ENCODE measurements at places on chromosomes 3 and 15. TPM values are rescaled to one million over a fixed set of nuclear protein-coding genes. Genes with fewer than 3 reads are reported as not detected.

TNNC1 gene
- 2.6 TPM for polyA plus RNA-seq

PCSK6 gene
- polyA plus RNA-seq = 0.10 TPM

EPB42 gene
- polyA plus RNA-seq = not detected

SENP8 gene
- polyA plus RNA-seq = 1.4 TPM

ALDH1L1 gene
- not detected for polyA plus RNA-seq

PPM1M gene
- polyA plus RNA-seq = 19.2 TPM

PLCB2 gene
- polyA plus RNA-seq = 0.15 TPM

GABRA5 gene
- polyA plus RNA-seq = 0.26 TPM

SCAANT1 gene
- polyA plus RNA-seq = not detected

STRIT1 gene
- polyA plus RNA-seq = not detected

GPR27 gene
- polyA plus RNA-seq = 0.16 TPM

WNT7A gene
- polyA plus RNA-seq = not detected

HYKK gene
- polyA plus RNA-seq = 2.8 TPM

MYO9A gene
- polyA plus RNA-seq = 4.1 TPM

PYDC2 gene
- not detected for polyA plus RNA-seq

GRCh38 chr3:179355996-179356395 lies 8.5 kb downstream of the MFN1 start:
- DNase-seq = no peak

DNA sequence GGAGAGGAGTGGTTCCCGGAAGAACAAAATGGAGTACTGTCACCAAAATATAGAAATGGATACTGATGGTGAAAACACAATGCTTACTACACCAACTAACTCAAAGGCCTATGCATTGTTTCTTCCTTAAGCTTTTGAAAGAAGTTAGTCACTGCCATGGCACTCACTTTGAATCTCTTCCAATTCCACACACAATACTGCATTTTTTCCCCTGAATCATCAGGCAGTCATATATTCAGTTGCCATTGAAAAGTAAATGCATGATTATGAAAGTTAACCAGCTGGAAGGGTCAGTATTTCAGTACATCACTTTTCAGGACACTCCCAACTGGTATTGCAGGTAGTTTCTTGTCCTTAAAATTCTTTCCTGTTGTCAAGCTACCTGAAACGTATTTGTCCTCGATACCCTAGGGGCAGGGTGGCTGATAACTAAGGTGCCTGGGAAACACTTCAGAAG lies 9.0 kb upstream of the LRRFIP2 start:
- no peak for DNase-seq

DNA sequence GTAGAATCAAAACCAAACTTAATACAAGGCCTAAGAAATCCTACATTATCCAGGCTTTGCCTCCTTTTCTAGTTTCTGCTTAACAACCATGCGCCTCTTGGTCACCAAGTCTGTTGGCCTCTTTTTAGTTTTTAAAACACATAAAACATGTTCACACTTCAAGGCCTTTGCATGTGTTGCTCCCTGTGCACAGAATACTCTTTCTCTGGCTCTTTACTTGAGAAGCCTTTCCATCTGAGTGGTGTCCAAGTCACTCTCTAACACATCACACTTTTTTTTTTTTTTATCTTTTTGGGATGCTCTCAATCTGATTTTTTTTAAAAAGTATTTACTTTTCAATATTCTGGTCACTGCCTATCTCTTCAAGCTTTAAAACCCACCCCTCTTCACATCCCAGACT lies 14.9 kb downstream of the GAP43 start:
- no peak for DNase-seq

GRCh38 chr15:101059381-101060341 lies 140.5 kb downstream of the LRRK1 start:
- no peak for DNase-seq

- DNase-seq = peak; percentile 14
These were observed 131.6 kb downstream of the LRRK1 start for GRCh38 chr15:101050623-101051290.

- no peak for DNase-seq
These were observed 78.7 kb downstream of the WWTR1 start for GRCh38 chr3:149579161-149579560.

- DNase-seq = no peak
These were observed 23.2 kb downstream of the CFAP92 start for GRCh38 chr3:128970740-128971047.

DNA sequence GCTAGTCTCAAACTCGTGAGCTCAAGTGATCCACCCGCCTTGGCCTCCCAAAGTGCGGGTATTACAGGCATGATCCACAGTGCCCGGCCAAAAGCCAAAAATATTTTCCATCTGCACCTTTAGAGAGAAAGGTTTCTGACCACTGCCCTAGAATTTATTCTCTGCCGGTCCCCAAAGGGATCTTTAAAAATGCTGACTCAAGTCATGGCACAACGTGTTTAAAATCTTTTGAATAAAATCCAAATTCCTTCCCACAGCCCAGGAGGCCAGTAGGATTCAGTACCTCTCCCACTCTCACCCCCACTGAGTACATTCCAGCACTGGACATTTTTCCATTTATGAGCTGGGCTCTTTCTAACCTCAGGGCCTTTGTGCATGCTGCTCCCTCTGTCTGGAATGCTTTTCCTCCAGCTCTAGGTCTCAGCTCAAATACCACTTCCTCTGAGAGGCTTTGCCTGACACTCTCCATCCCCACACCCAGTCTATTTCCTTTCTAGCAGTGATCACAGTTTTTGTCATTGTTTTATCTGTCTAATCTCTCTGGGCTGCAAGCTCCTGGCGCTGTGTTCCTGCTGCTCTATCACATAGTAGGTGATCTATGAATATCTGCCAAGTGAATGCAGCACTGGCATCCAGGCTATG lies 502.9 kb downstream of the SHQ1 start:
- DNase-seq = no peak

GRCh38 chr3:16286751-16287543 lies 21.9 kb downstream of the OXNAD1 start:
- DNase-seq = no peak

DNA sequence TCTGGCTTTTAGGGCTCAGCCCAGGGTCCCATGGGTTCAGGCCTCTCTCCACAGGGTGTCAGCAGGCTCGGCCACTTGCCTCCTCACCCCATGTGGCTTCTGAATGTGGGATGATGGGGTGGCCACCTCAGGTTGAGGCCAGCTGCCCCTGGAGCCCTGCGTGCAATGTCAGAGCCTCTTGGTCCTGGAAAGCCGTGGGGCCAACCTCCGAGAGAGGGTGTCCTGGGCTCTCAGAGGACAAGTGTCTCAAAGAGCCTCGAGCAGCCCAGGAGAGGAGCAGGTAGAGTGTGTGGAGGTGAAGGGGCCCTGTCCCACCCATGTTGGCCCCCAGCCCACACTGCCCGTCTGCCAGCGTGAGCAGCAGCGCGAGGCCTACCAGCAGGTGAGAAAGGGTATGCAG lies 86.0 kb downstream of the PLXNA1 start:
- DNase-seq = no peak

- no peak for DNase-seq
These were observed 50.2 kb downstream of the SLCO2A1 start for GRCh38 chr3:133979553-133979952.

GRCh38 chr3:136396916-136397315 lies 146.8 kb downstream of the PCCB start:
- DNase-seq = no peak

- no peak for DNase-seq
These were observed 163.6 kb downstream of the SERPINI1 start for GRCh38 chr3:167899093-167899492.

DNA sequence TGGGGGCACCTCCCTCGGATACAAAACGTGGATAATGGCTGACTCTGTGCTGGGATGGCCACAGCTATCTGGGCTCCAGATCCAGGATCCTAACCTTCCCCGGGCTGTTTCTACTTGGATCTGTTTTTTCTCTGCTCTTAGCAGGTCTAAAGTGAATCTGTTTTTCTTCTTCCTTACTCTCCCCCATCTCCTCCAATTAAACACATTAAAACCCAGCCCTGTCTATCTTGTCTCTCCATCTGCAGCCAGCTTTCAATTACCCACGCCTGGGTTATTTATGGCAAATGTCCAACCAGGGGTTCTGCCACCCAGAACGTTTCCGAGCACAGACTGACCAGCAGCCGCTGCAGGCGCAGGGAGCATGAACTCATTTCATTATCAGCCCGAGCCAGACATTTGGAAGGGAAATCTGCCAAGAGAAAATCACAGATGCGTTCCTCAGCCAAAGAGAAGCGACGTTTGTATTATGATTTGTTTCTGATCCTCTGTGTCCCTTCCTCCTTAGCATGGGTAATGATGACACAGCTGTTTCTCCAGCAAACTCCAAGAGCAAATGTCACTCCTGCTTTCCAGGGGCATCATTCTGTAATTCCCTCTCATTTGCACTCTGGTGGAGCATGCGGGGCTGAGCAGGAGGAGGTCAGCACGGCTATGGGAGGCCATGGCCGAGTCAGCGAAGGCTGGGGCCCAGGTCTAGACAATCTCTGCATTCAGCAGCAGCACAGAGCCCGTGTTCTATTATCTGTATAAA lies 42.0 kb downstream of the UMPS start:
- DNase-seq = peak; percentile 83

DNA sequence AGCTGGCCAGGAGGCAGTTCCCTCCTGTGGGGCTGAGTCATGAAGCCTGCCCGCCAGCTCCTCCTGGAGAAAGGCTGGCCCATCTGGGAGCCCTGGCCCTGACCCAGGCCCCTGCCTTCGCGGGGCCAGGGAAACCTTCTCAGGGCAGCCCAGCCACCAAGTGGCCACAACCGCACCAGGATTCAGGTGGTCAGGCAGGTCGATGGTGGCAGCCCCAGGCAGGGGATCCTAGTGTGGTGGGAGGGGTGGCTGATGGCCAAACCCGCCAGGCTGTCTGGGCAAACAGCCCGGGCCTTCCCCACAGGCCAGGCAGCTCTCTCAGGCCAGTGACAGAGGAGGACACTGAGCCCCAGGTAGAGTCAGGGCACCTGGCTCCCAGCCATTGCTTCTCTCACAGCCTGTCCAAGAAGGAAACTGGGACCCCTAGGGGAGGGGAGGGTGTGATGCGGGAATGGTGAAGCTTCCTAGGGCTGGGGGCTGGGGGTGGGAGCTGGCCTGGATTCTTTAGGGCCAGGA lies 1.2 kb downstream of the TWF2 start:
- DNase-seq = peak; percentile 58

- no peak for DNase-seq
These were observed 64.8 kb downstream of the RASGRF1 start for GRCh38 chr15:79025802-79026201.

DNA sequence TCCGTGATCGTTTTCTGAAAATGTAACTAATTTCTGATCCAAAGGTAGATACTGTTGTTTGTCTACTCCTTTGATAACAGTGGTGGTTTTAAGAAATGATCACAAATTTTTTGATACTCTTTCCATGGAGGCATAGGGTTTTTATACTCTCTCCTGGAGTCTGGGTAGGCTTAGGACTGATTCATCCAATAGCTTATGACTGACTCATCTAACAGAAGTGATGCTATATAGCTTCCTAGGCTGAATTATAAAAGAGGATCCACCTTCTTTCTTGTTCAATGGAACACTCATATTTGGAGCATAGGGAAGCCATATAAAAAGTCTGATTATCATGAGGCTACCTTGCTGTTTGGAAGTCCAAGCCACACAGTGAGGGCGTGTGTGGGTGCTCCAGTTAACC lies 84.3 kb downstream of the CHST2 start:
- DNase-seq = no peak

- DNase-seq = no peak
These were observed 87.8 kb downstream of the CHL1 start for GRCh38 chr3:284322-284721.

GRCh38 chr15:99504071-99504822 lies 61.5 kb upstream of the MEF2A start:
- no peak for DNase-seq

DNA sequence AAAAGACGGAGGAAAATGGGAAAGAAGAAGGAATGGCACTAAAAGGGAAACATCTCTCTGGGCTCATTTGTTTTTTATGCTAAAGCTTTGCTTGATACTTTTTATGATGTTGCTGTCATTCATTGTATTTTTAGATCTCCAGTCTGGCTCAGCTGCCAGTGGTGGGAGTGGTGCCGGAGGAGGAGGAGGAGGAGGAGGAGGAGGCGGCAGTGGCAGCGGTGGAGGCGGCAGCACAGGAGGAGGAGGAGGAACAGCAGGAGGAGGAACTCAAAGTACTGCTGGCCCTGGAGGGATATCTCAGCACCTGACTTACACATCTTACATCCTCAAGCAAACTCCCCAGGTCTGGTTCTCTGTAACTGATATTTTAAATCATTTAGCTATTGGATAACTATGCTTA lies 49.6 kb downstream of the MAP6D1 start:
- DNase-seq = no peak

GRCh38 chr3:124615896-124616543 lies 114.2 kb upstream of the UMPS start:
- DNase-seq = no peak

GRCh38 chr3:73197187-73197586 lies 135.7 kb downstream of the EBLN2 start:
- no peak for DNase-seq

DNA sequence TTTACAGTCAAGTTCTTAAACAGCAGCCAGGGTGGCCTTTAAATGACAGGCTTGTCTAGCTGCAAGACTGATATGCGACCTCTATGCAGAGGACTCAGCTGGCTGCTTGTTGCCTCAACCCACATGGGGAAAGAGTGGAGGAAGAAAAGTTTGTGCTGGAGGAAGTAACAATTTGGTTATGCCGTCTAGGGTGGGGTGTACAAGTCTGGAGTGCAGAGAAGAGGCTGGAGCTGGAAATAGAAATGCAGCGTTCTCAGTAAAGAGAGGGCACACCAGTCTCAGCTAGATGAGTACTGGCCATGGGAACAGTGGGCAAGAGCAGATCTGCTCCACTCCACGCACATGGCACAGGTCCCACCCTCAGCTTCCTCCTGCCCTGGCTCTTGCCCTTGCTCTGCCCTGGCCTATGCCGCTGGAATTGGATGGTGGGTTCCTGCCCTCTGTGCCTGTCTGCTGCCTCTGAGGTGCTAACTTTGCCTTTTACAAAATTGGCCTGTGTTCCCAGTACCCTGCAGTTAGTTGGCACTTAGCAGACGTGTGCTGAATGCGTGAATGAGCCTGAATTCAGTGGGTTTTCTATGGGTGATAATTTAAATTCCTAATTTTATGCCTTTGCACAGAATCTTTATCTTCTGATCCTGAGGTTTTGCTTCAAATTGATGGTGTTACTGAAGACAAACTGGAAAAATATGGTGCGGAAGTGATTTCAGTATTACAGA lies 59.7 kb upstream of the FURIN start:
- no peak for DNase-seq

Data from SK-N-SH (cell line).